GM06990 (cell line): ENCODE measurements at places on chromosomes 2 and 18.

- DNase-seq: no peak
These were observed 248.3 kb upstream of the COL3A1 start for GRCh38 chr2:188725746-188726360.

- DNase-seq: no peak
These were observed 486.9 kb upstream of the RAB6C start for GRCh38 chr2:129492548-129492947.

DNA sequence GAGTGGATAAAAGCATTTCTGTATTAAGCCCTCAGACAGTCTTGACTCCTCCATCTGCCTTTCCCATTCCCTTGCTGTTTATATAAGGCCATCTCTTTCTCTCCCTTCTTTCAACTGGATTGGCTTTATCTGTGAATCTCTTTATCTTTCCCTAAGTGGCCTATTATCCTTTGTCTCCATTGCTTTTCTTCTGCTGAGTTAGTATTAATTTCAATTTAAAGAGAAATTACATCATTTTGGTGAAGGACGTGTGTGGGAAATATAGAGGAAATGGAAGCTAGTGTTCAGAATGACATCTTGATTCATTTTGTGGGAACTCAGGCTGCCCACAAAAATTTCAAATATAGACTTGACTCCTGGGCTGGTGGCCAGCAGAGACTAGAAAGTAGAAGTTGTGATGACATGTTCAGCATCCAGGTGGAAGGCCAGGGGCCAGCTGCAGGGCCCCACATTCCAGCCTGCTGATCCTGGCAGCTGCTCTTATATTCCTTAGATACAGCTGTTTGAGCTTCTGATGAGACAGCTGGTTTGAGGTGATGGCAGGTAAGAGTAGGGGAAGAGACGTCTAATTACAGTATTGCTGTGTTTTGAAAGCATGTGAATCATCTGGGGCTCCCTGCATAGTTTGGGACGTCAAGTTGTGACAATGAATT lies 52.3 kb downstream of the DIS3L2 start:
- DNase-seq: peak; percentile 3

DNA sequence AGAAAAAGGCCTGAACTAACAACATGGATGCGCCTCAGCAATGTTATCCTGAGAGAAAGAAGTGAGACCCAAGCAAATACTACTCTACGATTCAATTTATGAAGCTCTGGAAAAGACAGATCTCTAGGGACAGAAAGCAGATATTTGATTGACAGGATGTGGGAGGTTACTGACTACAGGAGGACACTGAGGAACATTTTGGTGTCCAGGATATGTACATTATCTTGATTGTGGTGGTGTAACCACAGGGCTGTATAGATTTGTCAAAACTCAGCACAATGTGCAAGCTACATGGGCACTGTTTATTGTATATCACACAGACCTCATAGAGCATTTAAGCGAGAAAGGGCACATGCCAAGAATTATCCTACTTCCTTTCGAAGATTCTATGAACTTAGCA lies 219.8 kb downstream of the PTGR3 start:
- DNase-seq: no peak

DNA sequence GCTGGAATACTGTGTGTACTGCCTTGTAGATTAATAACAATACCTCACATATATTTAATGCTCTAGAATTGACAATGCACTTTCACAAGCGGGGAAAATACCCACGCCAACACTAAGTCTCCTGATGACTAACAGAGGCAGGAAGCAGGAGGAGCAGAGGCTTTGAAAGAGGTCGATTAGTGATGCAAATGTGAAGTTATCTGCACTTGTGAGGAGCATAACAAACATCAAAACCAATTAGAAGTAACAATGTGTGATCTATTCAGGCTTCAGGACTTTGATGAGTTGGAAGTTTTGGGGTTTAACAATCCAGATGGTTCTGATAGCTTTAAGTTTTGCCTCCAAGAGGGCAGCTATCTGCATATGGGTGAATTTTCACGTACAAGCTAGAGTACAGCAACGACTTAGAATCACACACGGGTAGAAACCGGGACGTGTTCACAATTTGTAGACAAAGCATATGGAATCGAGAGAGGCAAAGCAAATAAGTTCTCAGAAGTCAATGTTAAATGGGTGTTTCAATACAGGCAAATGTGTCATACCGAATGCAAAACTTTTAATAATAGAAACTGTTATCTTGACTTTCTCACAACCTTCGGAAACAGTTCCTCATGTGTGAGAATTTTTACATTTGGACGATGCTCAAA lies 114.5 kb downstream of the METTL8 start:
- DNase-seq: peak; percentile 80

GRCh38 chr2:231394211-231395141 lies 1.0 kb upstream of the B3GNT7 start:
- DNase-seq: peak; percentile 77

- no peak for DNase-seq
These were observed 13.5 kb upstream of the PRSS56 start for GRCh38 chr2:232506709-232507108.

- no peak for DNase-seq
These were observed 170.0 kb downstream of the LTBP1 start for GRCh38 chr2:33116799-33117198.

GRCh38 chr2:159086342-159086741 lies 117.9 kb downstream of the TANC1 start:
- no peak for DNase-seq

GRCh38 chr2:48356701-48357325 lies 173.1 kb upstream of the STON1 start:
- DNase-seq: no peak

GRCh38 chr2:227623226-227623625 lies 5.9 kb downstream of the SCYGR4 start:
- no peak for DNase-seq

DNA sequence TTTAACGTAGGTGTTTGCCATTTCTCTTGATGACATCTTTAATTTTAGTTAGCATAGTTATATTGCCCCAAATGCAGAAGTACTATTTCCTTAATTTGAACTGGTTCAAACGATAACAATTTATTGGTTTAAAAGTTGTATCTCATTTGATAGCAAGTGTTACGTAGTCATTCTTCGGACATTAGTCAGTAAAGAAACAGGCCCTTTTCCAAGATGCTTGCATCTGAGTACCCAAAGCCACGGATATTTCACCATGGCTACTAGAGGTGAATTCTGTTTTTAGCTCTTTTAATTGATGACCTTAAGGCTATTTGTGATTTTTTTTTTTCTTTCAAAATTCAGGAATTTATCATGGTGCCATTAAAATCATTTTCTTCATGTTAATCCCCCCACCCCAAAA lies 32.1 kb downstream of the GLS start:
- DNase-seq: no peak

DNA sequence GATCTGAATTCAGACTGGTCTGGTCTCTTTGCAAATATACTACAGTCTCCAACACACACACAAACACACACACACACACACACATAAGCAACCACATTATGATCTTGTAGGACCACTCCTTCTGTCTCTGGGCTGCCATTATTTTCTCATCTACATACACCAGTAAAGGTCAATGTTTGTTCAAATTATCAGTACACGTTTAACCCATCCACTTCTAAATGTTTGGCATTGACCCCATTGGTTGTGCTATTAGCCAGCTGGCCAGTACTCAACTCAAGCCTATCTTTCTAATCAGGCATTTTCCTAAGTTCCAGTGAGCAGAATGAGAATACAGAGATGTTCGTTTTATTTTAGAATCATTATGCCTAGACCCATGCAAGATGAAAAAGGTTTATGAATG lies 186.4 kb downstream of the CNTNAP5 start:
- DNase-seq: no peak

GRCh38 chr2:129673234-129673633 lies 306.2 kb upstream of the RAB6C start:
- no peak for DNase-seq

- no peak for DNase-seq
These were observed 550 bp upstream of the MALL start for GRCh38 chr2:110116033-110116710.

GRCh38 chr2:870426-870825 lies 80.2 kb upstream of the SNTG2 start:
- DNase-seq: no peak

DNA sequence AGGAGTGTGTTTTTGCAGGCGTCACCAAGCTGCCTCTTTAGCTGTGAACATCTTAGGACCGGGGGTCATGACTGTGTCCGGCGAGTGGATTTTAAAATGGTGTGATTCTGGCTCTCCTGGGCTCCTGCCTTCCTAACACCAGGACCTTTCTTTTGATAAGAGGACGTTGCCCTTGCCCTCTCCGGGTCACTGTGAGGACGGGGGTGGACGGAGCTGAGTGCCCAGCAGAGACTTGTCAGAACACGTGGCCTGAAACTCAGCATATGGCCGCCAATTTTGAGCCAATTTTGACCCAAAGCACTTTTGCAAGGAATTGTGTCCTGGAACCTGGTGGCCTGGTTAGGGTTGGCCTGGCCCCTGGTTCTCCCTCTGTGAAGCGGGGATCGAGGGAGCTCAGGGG lies 40.2 kb downstream of the RTP5 start:
- no peak for DNase-seq

DNA sequence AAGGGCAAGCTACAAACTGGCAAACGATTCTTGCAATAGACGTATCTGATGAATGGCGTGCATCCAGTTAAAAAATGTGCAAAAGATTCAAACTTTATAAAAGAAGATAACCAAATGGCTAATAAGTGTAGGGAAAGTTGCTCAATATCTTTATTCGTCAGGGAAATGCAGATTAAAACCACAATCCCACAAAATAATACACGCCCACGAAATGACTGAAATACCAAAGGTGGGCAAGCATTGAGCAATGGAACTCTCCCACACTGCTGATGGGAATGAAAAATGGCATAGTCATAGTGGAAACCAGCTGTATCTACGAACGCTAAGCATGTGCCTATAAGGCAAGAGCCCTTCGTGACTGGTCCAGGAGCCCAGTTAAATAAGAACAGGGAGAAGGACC lies 168.6 kb upstream of the SIX2 start:
- DNase-seq: no peak

DNA sequence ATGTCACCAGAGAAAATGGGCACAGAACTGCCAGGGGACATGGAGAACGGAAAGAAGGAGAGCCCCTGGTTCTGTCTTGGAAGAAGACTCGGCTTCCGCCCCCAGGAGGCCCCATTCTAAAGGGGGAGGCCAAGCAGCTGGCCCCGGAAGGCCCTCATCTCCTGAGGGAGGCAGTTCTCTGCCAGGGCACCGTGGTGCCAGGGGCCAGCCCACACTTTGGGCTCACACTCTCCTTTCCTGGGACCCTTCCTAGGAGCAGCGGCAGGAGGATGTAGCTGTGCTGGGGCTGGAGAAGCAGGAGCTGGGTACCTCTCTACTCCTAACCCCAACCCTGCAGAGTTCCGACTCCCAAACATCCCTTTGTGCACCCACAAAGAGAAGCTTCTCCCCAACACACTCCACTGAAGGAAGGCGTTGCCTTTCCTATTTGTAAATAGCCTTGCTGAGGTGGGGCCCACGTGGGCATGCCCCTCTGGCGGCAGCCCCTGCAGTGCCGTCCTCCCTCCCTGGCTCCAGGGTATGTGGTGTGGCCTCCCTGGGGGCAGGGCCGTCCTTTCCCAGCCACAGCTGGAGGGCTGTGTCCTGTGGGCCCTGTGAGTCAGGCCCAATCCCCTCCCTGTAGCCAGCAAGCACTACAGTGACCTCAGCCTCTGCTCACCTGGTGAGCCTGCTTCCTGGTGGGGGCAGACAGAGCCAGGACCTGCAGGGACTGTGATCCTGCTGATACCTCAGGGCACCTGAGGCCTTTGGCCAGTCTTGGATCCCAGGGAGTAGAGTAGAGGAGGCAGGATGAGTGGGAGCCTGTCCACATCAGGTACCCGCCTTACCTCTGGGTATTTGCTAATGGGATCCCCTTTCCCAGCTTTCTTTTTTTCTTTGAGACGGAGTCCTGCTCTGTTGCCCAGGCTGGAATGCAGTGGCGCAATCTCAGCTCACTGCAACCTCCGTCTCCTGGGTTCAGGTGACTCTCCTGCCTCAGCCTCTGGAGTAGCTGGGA lies 26.6 kb downstream of the ZFP36L2 start:
- no peak for DNase-seq

GRCh38 chr2:159396799-159397198 lies 110.3 kb upstream of the WDSUB1 start:
- no peak for DNase-seq

GRCh38 chr2:200406379-200406778 lies 99.9 kb downstream of the SPATS2L start:
- no peak for DNase-seq

DNA sequence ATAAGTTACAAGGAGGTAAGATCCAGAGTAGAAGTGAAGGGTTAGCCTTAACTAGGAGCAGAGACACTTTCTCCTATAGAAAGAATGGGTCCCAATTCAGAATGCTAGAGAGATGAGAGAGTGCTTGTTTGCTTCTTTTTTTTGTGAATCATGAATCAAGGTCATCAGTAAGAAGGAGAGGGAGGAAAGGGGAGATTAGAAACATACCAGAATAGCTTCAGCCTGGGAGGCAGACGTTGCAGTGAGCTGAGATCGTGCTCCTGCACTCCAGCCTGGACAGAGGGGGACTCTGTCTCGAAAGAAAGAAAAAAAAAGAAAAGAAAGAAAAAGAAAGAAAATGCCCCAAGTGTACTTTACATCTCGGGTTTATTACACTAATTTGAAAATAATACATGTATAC lies 55.8 kb upstream of the SLC35F5 start:
- no peak for DNase-seq

DNA sequence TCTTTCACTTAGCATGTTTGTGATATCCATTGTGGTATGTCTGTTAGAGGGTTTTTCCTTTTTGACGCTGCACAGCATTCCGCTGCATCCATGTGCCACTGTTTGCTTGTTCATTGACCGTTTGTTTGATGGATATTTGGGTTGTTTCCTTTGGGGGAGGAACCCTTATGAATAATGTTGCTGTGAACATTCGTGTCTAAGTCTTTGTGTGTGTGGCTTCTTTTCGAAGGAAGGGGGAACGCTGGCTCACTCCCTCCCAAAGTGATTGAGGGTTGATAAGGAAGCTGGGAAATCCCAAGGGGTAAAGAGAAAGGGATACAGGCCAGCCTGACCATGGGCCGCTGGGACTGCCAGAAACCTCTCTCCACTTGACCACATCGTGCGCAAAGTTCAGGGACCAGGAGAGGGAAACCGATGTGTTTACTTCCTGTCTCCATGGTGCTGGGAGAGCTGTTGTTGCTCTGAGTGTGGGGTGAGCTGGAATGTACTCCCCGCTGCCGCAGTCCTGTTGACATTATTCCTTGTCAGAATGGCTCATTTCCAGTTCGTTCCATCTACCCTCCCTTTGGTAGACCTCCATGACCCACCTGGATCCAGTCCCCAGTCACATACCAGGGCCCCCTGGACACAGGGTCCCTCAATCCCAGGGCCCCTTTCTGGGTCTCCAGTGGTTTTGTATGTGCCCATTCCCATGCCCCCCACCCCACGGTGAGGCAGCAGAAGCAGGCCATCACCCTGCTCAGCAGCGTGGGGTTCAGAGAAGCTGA lies 39.6 kb downstream of the HS1BP3 start:
- no peak for DNase-seq

GRCh38 chr2:196337208-196337953 lies 166.0 kb upstream of the STK17B start:
- no peak for DNase-seq
